Activated naive CD4-positive, alpha-beta T cell (primary cell): ENCODE measurements at places on chromosomes 13 and 19.

- no peak for DNase-seq
Measured at GRCh38 chr13:83162493-83162892, 719.8 kb downstream of the SLITRK1 start.

DNA sequence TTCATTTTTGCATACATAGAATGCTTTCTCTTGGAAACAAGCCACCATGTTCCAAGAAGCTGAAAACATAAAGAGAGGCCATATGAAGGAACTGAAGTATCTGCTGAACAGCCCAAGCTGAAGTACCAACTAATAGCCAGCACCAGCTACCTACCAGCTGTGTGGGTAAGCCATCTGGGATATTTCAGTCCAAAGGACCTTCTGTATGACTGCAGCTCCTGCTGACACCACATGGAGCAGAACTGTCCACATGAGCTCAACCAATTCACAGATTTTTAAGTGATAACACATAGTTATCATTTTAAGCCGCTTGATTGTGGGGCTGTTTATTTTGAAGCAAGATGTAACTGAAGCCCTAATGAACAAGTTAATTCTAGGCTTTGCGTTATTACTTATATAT is 621.1 kb upstream of the KLHL1 start:
- DNase-seq, result no peak

DNA sequence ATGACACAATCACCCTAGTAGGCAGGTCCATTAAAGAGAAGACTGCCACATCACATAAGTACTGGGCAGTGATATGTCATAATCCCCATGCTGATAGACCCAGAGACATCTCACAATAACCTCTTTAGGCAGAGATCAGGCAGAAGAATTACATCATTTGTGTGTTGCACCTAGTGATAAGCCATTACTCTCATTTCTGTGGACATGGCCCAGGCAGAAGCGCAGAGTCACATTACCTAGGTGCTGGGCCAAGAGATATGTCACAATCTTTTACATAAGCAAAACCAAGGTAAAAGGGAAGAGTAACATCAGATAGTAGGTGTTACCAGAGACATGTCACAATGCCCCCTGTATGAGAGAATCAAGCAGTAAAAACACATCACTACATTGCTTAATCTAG is 71.9 kb downstream of the ZNF726 start:
- no peak for DNase-seq

DNA sequence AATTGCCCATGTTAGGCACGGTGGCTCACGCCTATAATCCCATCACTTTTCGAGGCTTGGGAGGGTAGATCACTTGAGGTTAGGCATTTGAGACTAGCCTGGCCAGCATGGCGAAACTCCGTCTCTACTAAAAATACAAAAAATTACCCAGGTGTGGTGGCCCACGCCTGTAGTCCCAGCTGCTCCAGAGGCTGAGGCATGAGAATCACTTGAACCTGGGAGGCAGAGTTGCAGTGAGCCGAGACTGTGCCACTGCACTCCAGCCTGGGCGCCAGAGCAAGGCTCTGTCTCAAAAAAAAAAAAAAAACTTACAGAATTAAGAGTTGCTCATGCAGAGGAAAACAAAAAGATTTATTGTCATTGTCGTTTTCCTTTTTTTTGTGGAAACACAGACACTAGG is 3.4 kb upstream of the PSMC4 start:
- no peak for DNase-seq

DNA sequence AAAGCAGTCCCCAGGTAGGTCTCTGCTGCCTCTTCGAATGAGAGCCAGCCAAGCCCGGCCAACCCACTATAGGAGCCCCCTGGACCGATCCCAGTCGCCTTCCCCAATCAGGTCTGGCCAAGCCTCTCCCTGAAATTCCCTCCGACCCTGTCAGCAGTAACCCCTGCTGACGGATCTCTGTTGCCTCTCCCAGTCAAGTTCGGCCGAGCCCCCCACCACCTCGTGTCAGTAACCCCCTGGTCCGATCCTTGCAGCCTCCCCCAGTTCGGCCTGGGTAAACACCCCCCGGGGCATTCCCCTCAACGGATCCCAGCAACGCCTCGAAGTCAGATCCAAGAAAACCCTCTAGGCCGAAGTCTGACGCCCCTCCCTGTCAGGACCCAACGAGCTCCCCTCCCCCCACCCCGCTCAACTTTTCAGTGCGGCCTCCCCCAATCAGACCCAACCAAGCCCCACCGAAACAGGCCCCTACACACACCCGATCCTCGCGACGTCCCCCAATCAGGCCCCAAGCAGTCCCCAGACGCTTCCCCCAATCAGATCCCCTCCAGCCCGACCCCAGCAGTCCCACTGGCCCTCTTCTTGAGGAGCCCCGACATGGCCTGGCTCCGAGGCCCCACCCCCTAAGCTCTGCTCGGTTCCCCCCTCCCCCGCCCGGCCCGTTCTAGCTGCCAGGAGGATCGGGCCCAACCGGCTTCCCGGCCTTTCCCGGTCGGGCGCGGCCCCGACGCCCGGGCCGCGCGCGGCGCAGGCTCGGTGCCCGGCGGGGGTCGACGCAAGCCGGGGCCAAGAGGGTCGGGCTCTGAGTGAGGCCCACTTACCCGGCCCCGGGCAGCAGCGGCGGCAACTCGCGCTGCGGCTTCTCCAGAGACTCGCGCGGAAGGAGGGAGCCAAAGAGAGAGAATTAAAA is 1.8 kb downstream of the TNPO2 start:
- DNase-seq, result peak; percentile 45

DNA sequence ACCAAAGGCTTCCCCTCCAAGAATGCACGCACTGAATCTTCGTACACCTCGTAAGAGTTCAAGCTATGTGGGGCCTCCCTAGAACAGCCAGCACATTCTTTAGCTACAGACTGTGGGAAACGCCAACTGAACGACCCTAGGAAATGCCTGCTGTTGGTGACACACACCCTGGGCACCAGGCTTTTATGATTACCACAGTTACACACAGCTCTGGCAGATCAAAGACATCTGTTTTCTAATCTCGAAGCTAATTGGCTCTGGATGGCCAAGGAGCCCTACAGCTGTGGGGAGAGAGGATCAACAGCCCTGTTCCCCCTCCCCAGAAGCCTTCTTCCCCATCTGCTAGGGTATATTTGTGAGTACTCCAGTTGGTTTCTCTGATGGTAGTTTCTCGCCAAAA is 123.0 kb downstream of the COL4A1 start:
- DNase-seq, result no peak
